Activated T-helper 1 cell treated with anti-CD3 and anti-CD28 coated beads, Interleukin-2, amount 50 U/mL, for 16 hours (primary cell): ENCODE measurements at places on chromosomes 5 and 9.

- no peak for DNase-seq
Measured at GRCh38 chr5:124720593-124720992, 25.8 kb downstream of the ZNF608 start.

- DNase-seq = no peak
Measured at GRCh38 chr9:94017939-94018531, 62.9 kb upstream of the BARX1 start.

GRCh38 chr5:142839711-142840346 lies 69.7 kb downstream of the ARHGAP26 start:
- no peak for DNase-seq

GRCh38 chr9:131946180-131946579 lies 133.5 kb downstream of the MED27 start:
- DNase-seq = no peak

GRCh38 chr9:36665387-36665786 lies 92.7 kb downstream of the MELK start:
- no peak for DNase-seq

GRCh38 chr5:95237324-95237723 lies 47.6 kb downstream of the MCTP1 start:
- DNase-seq = no peak

DNA sequence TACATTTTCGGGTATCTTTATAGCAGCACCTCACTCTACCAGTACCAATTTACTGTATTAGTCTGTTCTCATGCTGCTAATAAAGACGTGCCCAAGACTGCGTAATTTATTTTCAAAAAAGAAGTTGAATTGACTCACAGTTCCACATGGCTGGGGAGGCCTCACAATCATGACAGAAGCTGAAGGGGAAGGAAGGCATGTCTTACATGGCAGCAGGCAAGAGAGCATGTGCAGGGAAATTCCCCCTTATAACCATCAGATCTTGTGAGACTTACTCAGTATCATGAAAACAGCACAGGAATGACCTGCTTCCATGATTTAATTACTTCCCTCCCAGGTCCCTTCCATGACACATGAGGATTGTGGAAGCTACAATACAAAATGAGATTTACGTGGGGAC lies 602.6 kb upstream of the DAB2 start:
- DNase-seq = no peak

- DNase-seq = no peak
Measured at GRCh38 chr5:113524927-113525326, 11.4 kb downstream of the YTHDC2 start.

GRCh38 chr5:10831419-10831818 lies 70.4 kb upstream of the DAP start:
- DNase-seq = no peak
